Ovary (tissue), 10 donors: ENCODE measurements at places on chromosomes 2 and 18. TPM values are rescaled to one million over a fixed set of nuclear protein-coding genes. Genes with fewer than 3 reads are reported as not detected.

GRCh38 chr18:33837191-33837590 lies 259.2 kb downstream of the ASXL3 start:
- H3K27ac ChIP-seq, result no peak overlapping the region
- H3K4me1 ChIP-seq, result no peaks in the 10 kb centered on the region
- no peaks in the 10 kb centered on the region for H3K27me3 ChIP-seq
- H3K36me3 ChIP-seq, result no peaks in the 10 kb centered on the region
- DNase-seq, result no peak

GRCh38 chr2:184633726-184634125 lies 35.4 kb downstream of the ZNF804A start:
- no peak for DNase-seq
- no peaks in the 10 kb centered on the region for H3K36me3 ChIP-seq
- no peak overlapping the region for H3K4me3 ChIP-seq
- H3K27ac ChIP-seq, result no peak overlapping the region

- H3K4me1 ChIP-seq, result no peaks in the 10 kb centered on the region
- no peaks in the 10 kb centered on the region for H3K27me3 ChIP-seq
- DNase-seq, result no peak
- H3K4me3 ChIP-seq, result no peak overlapping the region
- no peak overlapping the region for H3K27ac ChIP-seq
These were observed 86.1 kb upstream of the PNPT1 start for GRCh38 chr2:55779459-55780421.

- peaks cover 37% of the 10 kb centered on the region for H3K4me1 ChIP-seq
- no peak for DNase-seq
- H3K27ac ChIP-seq, result no peak overlapping the region
These were observed 161.4 kb downstream of the BCL2 start for GRCh38 chr18:63158012-63158631.

- no peak for DNase-seq
- no peak overlapping the region for H3K27ac ChIP-seq
- no peak overlapping the region for H3K4me3 ChIP-seq
- H3K27me3 ChIP-seq, result no peaks in the 10 kb centered on the region
- no peaks in the 10 kb centered on the region for H3K4me1 ChIP-seq
These were observed 25.5 kb upstream of the ZCCHC2 start for GRCh38 chr18:62497190-62497772.

DNA sequence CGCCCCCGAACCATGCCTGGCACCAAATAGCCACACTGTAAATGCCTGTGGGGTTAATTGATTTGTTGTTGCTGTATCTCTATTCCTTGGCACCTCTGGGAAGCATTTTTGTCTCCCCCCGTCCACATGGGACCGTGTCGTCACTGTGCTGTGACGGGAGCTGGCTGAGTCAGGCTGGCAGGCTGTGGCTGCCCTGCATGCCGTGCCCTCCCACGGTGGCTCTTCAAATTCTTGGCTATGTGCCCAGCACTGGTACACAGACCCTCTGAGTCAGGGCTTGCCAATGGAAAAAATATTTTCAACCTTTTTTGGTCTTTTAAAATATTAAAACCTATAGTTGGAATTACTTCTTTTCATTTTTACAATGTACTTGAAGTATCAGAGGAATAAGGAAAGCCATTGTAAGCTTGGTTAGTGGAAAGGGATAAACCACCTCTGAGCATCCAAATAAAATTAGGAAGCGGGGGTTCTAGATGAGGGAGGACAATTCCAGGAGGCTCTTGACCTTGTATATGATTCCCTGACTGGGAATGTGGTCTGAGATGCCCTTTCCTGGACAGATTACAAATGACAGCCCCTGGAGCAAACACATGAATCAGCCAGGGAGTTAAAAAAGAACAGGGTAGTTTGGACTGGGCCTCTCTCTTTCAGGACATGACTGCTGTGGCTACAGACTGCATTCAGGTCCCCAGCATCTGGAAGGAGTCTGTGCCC lies 59.4 kb downstream of the DGKD start:
- H3K27ac ChIP-seq, result no peak overlapping the region
- no peak for DNase-seq
- no peaks in the 10 kb centered on the region for H3K27me3 ChIP-seq
- H3K36me3 ChIP-seq, result no peaks in the 10 kb centered on the region

Gene CD8A
- 0.69 TPM for total RNA-seq

Gene FECH
- total RNA-seq, result 24.2 TPM
